Vein endothelial cell (primary cell): ENCODE measurements at places on chromosomes 6 and 20. TPM values are rescaled to one million over a fixed set of nuclear protein-coding genes. Genes with fewer than 3 reads are reported as not detected.

Gene KHDC3L
- not detected in 2 replicates for total RNA-seq

Gene TXLNB
- total RNA-seq, result 0.33 and 0.38 TPM in 2 replicates

Gene CSNK2B
- total RNA-seq, result 205 and 210 TPM in 2 replicates

Gene GHRH
- not detected in 2 replicates for total RNA-seq

Gene ANKEF1
- 1.6 and 3.3 TPM in 2 replicates for total RNA-seq

Gene FIG4
- total RNA-seq, result 11.8 and 13.7 TPM in 2 replicates

Gene SUMO4
- 0.65 and 2.4 TPM in 2 replicates for total RNA-seq

Gene TINAG
- total RNA-seq, result not detected in 2 replicates

Gene WFDC12
- total RNA-seq, result not detected in 2 replicates

Gene L3MBTL3
- total RNA-seq, result 46.4 and 70.3 TPM in 2 replicates

Gene RSPO4
- not detected in 2 replicates for total RNA-seq

Gene TRIM10
- total RNA-seq, result not detected in 2 replicates

Gene LZTS3
- total RNA-seq, result 6.2 and 9.8 TPM in 2 replicates

Gene ECT2L
- total RNA-seq, result not detected in 2 replicates

Gene LGSN
- total RNA-seq, result not detected in 2 replicates

Gene NKAPL
- 0.33 and 0.57 TPM in 2 replicates for total RNA-seq

Gene MYT1
- total RNA-seq, result not detected in 2 replicates

Gene ARHGAP40
- total RNA-seq, result under 0.01 and 0.10 TPM in 2 replicates

Gene PLN
- not detected in 2 replicates for total RNA-seq

Gene DLK2
- 0.33 TPM in 1 of 2 replicates, not detected in the other for total RNA-seq

Gene BCAS1
- total RNA-seq, result not detected in 2 replicates

Gene LIME1
- 2.9 and 3.7 TPM in 2 replicates for total RNA-seq

Gene HLA-DQB2
- total RNA-seq, result not detected in 2 replicates

Gene CD40
- 9.5 and 11.9 TPM in 2 replicates for total RNA-seq

Gene HLA-DQB1
- not detected in 2 replicates for total RNA-seq

Gene ADGRF1
- 0.10 TPM in 1 of 2 replicates, not detected in the other for total RNA-seq

Gene ABRACL
- total RNA-seq, result 67.0 and 95.8 TPM in 2 replicates

Gene ZNF343
- 7.4 and 8.2 TPM in 2 replicates for total RNA-seq

Gene IYD
- not detected in 2 replicates for total RNA-seq

Gene SLC13A3
- total RNA-seq, result under 0.01 and 0.65 TPM in 2 replicates

Gene FGD2
- total RNA-seq, result not detected in 2 replicates

Gene RAB22A
- 14.7 and 18.8 TPM in 2 replicates for total RNA-seq

Gene TMC2
- not detected in 2 replicates for total RNA-seq

Gene SDHAF4
- total RNA-seq, result 6.9 and 9.1 TPM in 2 replicates

Gene SLC22A16
- not detected in 2 replicates for total RNA-seq

Gene PDSS2
- 6.1 and 8.2 TPM in 2 replicates for total RNA-seq

Gene FAM162B
- 0.33 TPM in 1 of 2 replicates, not detected in the other for total RNA-seq

Gene ARMH2
- not detected in 2 replicates for total RNA-seq

Gene RPP21
- total RNA-seq, result 22.4 and 34.3 TPM in 2 replicates

Gene LPIN3
- 0.65 and 1.1 TPM in 2 replicates for total RNA-seq

Gene ATF6B
- total RNA-seq, result 34.9 and 37.0 TPM in 2 replicates

Gene CLPSL2
- not detected in 2 replicates for total RNA-seq

Gene MCHR2
- total RNA-seq, result not detected in 2 replicates

Gene AKAP12
- 249 and 296 TPM in 2 replicates for total RNA-seq

Gene SLC17A1
- not detected in 2 replicates for total RNA-seq

Gene SLC17A4
- total RNA-seq, result not detected in 2 replicates
